NCI-H1417 (cell line): ENCODE measurements at places on chromosomes 4 and X.

GRCh38 chr4:1956631-1957030 is 52.1 kb downstream of the NELFA start:
- DNase-seq, result no peak

DNA sequence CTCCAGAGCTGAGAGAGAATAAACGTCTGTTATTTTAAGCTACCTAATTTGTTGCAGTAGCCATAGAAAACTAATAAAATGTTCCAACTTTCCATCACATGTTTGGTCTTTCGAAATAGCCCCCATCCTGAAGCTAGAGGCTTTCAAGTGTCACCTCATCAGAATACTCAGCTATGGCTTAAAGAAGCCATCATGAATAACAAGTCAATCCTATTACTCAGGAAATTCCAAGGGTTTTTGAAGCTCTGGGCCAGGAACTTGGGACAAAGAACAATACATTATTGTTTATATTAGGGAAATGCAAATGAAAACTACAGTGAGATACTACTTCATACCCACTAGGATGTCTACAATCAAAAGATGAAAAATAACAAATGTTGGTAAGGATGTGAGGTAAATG is 42.2 kb downstream of the TBCK start:
- no peak for DNase-seq

DNA sequence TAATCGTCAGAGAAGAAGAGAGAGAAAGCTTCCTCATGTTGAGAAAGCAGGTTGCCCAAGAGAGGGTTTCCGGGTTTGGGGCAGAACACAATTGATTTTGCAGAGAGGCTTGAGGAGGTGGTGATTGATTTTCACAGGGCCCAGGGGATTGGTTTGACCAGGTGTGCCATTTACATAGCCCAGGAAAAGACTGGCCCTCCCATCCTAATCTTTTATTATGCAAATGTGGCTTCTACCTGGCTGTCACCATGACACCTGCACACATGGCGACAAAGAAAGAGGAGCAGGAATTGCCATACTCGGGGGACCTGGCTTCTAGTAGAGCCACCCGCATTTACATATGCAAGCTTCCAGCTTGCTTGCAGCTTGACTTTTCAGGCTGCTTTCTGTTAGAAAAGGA is 405.3 kb downstream of the PPP4R3C start:
- peak; percentile 32 for DNase-seq

DNA sequence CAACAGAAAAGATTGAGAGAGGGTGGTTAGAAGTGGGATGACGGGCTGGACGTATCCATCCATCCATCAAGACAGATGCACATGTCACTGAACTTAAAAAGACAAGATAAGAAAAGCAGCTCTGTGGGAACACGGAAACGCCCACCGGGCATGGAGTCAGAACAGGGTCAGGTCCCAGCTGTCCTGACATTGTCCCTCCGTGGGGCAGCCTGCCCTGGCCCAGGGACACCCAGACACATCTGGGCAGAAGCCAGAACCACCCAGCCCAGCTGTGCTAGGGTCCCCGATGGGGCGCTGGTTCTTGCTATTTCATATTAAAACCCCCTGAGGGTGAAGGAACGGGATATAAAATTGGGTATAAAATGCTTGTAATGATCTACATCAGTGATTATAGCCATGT is 88.5 kb downstream of the PPP2R2C start:
- DNase-seq, result no peak

GRCh38 chrX:40996886-40997530 is 88.2 kb upstream of the USP9X start:
- no peak for DNase-seq

DNA sequence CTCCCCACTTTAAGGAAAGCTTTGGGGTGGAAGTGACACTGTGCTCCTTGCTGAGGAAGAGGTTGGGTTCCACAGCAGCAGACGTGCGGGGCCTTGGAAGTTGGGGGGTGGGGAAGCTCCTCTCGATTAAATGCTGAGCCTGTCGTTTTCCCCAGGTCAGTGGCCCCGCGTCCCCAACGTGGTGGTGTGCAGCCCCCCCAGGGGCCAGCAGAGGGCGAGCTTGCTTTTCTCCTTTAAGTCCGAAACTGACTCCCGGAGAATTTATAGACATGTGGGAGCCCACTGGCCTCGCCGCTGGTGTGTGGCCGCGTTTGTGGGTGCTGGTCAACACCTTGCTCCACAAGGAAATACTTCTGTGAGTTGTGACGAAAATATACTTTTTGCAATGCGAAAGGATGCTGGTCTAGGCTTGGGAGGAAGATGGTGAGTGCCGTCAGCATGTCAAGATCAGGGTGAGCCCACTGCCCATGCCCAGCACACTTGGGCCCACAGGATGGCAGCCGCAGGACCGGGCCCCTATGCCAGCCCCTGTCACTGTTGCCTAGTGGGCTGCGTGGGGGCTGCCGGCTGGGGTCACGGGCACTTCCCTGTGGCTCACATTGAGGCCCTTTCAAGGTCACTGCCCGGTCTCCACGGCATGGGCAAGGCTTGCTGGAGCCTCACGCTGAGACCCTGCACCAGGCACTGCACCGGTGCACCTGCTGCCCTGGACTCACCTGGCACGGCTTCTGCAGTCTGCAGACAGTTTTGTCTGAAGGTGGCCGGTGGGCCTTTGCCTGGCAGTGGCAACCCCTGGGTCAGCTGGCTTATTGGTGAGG is 9.4 kb downstream of the UVSSA start:
- DNase-seq, result peak; percentile 59

GRCh38 chr4:11106190-11106589 is 322.5 kb downstream of the HS3ST1 start:
- no peak for DNase-seq

DNA sequence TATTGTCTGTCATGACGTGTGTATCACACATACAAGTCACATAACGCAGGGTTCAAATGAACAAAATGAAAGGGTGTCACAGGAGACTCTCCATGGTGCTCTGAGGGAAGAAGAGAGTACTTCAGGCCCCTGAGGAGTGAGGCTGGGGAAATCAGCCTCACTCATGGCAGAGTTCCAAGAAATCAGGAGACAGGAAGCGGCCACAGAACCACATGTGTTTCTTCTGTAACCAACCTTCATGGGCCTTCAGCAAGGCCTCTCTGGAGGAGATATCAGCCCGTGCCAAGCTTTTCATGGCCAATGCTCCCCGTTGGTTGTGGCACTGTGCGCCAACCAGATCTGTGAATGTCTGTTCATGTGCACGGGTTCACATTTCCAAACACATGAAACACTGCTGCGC is 76.0 kb downstream of the NAT8L start:
- no peak for DNase-seq

GRCh38 chrX:70979136-70979762 is 48.4 kb upstream of the SLC7A3 start:
- DNase-seq, result no peak

GRCh38 chr4:183757060-183757459 is 98.0 kb downstream of the TRAPPC11 start:
- no peak for DNase-seq

DNA sequence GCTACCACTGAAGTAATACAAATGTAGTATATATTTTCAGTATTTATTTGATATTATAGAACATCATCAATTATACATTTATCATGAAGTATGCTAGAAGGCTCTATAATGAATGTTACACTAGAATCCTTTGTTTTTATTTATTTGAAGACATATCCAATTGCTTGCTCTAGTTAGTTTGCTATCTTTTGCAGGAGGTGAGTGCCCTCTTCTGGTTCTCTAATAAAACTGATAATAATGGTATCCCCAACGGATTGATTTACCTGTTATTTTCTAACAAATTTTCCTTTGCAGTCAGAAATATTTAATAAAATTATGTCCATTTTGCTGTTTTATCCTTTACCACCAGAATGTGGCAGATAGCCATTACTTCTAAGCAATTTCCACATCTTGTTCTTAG is 274.3 kb upstream of the TACR3 start:
- DNase-seq, result peak; percentile 62

DNA sequence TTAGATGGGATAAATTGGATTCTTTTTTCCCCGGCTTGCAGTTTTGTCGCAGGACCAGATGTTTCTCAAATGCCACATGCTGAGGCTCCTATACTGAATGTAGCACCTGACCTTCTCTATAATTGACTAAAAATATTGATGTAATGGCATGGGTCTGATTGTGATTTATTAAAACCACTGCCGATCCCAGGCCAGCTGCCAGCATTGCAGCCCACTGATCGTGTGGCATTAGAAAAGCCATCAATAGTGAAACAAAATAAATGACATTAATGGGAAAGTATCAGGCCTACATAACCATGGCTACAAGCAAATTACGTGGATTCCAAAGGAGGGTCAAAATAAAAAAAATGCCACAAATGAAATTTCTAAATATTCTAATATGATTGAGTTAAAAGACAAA is 98.7 kb downstream of the MAB21L2 start:
- DNase-seq, result peak; percentile 43

DNA sequence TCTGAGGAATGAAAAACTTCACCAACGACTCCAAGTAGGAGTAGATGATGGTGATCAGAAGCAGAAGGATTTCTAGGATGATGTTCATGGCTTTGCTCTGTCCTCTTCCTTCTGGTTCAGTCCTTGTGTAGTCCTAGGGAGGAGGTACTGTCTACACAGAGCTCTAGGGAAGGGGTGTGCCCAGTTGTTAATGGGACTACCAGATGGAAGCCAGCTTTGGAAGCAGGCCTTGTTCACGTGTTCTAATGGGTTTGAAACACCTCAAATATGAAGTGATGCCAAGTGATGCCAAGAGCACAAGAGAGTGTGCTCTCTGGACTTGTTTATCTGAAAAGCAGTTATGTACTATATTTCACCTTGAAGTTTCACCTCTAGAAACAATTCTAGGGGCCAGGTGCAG is at the start of gene HSD17B13:
Gene HSD17B13 (minus strand): TSS at position 129 of the 400 bp plus-strand sequence. CDS start 41 bp downstream, at position 88.
- DNase-seq, result no peak

- no peak for DNase-seq
Measured at GRCh38 chr4:26076000-26076587, 162.1 kb downstream of the SMIM20 start.

- DNase-seq, result no peak
Measured at GRCh38 chr4:74156521-74156920, 1.4 kb upstream of the MTHFD2L start.

- DNase-seq, result peak; percentile 88
Measured at GRCh38 chrX:48025561-48025960, 18.8 kb downstream of the SPACA5 start.

- DNase-seq, result no peak
Measured at GRCh38 chr4:96352051-96352517, 512.2 kb downstream of the PDHA2 start.

DNA sequence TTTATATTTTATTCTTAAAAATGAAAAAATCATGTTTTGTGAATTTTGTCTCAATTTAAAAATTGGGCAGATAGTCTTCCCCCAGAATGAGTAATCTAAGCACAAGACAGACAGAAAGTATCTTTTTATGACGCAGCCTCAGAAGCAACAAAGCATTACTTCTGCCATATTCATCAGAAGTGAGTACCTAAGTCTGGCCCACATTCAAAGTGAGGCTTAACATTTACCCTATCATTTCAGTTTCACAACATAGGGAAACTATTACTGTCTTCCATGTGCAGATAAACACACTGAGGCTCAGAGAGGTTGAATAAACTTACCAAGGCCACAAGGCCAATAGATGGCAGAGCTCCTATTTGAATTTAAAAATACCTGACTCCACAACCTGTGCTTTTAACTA is 4.4 kb upstream of the PRDX4 start:
- no peak for DNase-seq

DNA sequence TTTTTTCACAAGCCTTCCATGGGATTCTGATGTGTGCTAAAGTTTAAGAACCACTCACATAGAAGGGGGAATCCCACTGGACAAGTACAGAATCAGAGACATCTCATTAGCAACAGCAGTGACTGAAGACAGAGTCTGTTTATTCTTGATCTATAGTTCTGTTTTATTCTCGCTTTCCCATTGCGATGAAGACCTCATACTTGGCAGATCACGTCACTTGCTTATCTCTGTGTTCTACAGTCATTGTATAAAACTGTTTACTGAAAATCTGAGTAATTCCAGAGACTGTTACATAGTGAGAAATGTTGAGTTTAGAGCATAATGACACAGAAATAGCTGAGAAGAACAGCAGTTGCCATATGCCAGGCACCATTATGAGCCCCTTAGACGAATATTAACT is 185.5 kb downstream of the PTTG2 start:
- no peak for DNase-seq

DNA sequence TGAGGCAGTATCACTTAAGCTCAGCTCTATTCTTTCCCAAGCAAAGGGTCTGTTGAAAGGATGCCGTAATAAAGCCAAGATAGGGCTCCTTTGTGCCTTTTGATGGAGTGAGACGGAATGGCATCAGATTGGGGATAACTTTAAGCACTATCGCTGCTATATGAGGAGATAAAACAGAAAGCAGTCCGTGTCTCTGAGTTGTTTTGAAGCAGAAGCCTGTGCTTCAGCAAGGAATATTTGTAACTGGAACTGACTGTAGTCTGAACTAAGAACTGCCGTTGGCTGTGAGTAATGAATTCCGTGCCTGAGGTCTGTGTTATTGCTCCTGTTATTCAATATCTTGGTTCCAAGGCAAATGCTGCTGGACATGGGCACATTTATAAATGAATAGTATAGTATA is 297.4 kb downstream of the ANKRD50 start:
- no peak for DNase-seq

DNA sequence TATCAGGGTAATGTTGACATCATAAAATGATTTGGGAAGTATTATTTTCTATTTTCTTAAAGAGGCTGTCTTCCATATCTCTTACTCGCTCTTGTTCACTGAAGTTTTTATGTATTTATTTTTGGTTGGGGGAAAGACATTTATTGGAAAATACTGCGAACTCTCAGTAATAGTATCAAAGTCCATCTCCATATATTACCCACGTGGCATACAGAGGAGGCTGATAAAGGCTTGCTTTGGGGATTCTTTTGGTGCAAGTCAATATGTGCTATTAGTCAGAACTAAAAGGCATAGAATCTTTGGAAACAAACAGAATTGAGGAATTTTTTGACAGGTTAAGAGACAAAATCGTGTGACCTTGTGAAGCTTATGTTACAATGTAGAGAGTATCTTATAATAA is 101.3 kb downstream of the NYX start:
- DNase-seq, result no peak

- DNase-seq, result no peak
Measured at GRCh38 chrX:43493756-43494155, 162.3 kb upstream of the MAOA start.

DNA sequence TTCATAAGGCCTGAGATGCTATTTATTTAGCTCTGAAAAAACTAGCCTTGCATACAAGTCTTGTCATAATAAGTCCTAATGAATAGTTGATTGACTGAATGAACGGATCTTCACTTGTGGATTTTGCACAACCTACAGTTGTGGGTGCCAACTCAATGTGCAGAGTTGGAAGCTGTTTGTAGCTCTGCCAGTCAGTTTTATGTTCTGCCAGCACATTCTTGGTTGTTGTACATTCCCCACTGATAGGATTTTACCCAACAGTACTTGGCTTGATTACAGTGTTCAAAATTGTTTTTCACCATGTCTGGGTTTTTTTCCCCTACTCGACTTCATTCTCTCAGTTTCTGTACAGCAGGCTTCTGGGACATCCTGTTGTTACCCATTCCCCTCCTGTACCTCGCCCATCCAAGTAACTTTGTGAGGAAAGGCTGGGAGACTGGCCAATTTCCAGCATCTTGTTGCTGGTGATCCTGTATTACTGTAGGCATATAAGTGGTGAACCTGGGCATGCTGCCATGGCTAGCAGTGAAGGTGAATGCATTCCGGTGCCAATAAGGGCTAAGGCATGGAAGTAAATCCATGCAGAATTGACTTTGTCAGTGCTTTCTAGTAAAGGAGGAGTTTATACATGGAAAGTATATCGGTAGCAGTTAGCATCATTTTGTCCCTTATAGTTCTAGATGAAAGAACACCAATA is 22.8 kb downstream of the IL1RAPL1 start:
- no peak for DNase-seq
